Lower leg skin (tissue), 4 donors: ENCODE measurements at places on chromosomes 2 and 18. TPM values are rescaled to one million over a fixed set of nuclear protein-coding genes. Genes with fewer than 3 reads are reported as not detected.

The CRYGC gene
- not detected for total RNA-seq

DNA sequence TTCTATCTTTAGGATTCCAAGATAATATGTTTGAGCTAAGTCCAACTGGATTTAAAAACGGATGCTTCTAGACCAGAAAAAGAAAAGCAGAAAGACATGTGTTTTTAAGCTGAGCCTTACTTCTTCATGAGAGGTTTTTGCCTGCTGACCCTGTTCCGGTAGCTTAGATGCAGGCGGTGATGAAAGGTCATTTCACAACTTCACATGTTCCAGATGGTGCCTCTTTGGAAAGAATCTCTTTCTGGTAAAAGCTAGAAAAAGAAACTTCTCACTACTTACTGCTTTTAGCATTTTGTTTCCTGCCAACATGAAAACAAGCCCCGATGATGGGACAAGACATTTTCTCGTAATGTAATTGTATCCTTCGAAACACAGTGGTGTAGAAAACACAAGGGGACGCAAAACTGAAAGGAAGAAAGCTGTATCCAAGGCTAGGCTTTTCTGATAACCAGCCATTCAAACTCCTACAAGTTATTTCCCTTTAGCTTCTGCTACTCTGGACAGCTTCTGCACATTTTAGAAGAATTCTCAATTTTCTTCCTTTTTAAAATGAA, 407.3 kb upstream of the LYPD1 start:
- DNase-seq = no peak

GRCh38 chr2:130756053-130756873, 923 bp downstream of the AMER3 start:
- no peak for DNase-seq

DNA sequence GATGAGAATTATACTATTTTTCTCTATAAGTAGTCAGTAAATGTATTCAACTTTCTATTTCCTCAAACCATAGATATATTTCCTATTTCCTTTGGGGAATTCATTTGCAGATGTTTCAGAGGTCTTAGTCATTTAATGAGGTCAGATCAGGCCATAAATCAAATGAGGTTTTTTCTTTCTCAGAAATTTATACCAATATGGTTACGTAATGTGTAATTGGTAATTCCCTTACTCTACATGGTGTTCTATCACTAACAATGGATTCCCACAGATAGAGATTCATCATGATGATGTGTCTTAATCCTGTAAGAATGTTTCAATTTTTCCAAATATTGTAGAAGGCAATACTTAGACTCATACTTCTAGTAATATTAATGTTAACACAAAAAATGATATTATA, 108.0 kb downstream of the DPP4 start:
- DNase-seq = no peak

DNA sequence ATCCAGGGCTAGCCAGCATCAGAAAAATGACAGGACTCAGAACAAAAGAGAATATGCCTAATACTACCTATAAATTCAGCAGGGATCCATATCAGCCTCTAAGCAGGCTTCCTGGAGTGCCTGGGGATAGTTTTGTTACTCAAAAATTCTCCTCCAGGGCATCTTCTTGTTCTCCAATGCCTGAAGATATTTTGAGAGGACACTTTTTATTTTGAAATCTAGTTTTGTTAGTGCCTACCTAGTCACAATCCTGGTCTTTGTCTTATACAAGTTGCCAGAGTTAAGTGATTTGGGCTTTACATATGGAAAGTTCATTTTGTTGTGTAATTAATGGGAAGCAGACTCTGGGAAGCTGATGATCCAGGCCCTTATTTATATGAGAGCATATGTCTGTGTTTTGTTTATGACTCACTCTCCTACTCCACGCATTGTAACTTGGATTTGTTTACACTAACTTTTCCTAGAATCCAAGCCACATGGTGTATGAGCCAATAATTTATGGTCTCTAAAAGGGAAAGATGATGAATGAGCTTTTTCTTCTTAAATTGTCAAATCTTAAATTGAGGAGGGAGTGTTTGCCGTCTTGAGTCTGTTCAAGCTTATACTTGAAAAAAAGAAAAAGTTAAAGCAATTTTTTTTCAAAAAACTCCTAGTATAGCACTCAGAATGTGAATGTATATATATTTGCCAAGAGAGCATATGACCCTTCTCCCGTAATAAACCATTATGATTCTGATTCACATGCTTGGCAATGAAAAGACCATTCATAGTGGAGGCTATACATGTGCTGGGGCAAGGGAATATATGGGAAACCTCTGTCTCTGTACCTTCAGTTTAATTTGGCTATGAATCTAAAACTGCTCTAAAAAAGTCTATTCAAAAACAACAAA, 370.3 kb downstream of the SETBP1 start:
- DNase-seq = no peak

- DNase-seq = peak; percentile 73
Measured at GRCh38 chr2:164841719-164842623, at the start of gene COBLL1. COBLL1 (minus strand) TSS chr2:164841823; CDS start chr2:164841196, 627 bp downstream.

The AMER3 gene
- not detected for total RNA-seq

The PLGLB1 gene
- total RNA-seq = 0.75 TPM

DNA sequence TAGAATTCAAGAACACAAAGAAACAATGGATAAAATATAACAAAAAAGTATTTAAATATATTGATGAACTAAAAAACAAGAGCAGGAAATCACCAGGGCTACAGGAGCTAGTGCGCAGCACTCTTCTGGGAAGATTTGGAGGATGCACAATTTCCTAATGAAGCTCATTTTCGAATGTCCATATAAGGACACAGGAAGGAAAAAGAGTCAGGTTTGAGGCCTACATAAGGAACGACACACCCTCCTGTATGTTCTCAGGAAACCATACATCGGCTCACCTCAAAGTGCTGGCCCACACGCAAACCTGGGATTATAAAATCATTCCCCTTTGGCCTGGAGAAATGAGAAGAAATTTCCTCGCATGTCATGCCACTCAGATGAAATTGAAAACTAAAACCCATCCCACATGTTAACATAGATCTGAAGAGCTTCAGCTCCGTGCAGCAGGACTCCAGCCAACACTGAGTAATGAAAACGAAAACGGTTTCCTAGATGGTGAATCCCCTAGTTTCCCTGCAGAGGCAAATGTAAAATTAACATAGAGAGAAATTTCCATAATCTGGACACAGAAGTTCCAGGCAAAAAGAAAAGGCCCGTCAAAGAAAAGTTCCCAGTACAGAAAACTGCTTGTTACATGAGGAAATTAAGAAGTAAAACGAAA, 825.8 kb downstream of the SOCS6 start:
- no peak for DNase-seq

The BOLL gene
- not detected for total RNA-seq

The PUM2 gene
- 82.5 TPM for total RNA-seq

GRCh38 chr2:136034629-136035028, 49.2 kb upstream of the DARS1 start:
- DNase-seq = no peak

- DNase-seq = no peak
Measured at GRCh38 chr18:40380686-40381439, 1574.2 kb upstream of the PIK3C3 start.

The UPP2 gene
- not detected for total RNA-seq

DNA sequence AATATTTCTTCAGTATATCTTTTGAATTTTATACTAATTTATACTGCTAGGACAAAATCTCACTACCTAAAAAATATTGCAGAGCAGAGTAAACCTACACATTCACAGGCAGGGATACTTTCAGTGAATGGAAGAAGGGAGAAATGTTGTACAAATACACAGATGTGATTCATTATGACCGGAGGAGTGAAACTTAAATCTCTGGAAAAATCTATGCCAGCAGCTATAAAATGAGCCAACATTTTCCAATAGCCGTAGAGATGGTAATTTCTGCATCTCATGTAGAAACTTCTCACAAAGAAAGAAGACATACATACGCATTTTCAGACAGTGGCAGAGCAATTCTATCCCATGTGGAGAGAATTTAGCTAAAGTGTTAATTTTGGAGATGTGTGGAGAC, 54.8 kb downstream of the KCNS3 start:
- no peak for DNase-seq

GRCh38 chr2:128770143-128771085, 451.7 kb upstream of the HS6ST1 start:
- peak; percentile 64 for DNase-seq

GRCh38 chr2:10226038-10226724, 76.5 kb upstream of the HPCAL1 start:
- DNase-seq = no peak

- no peak for DNase-seq
Measured at GRCh38 chr2:71372042-71372441, 40.5 kb downstream of the ZNF638 start.

The WNT6 gene
- 5.2 TPM for total RNA-seq

- no peak for DNase-seq
Measured at GRCh38 chr18:48784656-48785055, 166.1 kb downstream of the SMAD7 start.

DNA sequence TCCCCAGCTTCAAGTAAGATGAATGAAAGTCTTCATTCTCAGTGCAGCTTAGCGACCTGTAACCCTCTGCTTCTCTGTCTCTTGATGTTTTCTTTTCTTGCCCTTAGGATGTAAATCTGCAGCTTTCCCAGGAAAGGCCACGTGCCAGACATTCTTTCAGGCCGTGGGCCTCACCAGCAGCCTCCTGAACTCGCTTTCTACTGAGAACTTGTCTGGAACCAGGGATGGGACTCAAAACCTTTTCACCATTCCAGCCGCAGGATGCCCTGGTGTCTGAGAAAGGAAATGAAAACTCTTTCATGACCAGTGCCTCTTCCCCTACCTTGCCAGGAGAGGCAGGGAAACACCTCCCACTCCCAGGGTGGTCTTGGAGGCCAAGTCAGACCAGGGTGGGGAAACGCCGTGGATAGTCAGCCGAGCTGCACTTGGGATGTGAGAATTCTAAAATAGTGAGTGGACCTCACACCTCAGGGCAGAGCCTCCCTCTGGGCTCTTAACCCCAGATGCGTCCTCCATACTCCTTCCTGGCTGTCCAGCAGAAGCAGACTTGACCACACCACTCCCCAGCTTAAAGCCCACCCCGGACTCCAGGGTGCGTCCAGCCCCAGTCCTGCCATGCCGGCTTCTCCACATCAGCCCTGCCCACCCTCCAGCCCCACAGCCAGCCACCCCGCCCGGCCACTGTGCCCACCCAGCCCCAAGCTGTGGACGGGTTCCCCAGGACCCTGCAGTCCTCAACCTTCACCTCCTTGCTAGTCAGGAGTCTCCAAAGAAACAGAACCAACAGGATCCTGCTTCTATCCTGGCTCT, 115.5 kb downstream of the TWIST2 start:
- peak; percentile 81 for DNase-seq

DNA sequence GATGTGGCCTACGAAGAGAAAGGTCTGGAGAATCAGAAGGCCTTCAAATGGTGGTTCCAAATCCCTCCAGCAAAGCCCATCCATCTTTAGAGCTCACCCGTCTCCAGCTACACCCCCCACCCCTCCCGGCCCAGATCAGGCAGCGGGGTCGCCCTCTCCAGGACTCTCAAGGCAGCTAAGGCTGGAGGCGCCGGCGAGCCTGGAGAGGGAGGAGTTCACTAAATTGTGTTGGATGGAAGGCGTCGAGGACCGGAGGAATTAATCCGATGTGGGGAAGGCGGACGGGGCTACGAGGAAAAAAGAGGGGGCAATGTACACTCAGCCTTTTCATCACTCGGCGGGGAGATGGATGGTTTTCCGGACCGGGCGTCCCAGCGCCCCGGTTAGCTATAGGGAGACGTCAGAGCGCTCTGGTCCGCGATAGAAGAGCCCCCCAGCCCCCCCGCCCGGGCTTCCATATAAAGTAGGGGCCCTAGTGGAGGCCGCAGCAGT, at the start of gene GRP:
Gene GRP, plus strand, starts transcription at position 487 of the 492 bp plus-strand sequence. CDS start 108 bp downstream, outside the sequence.
- no peak for DNase-seq

GRCh38 chr2:25409044-25409443, 67.3 kb upstream of the DNMT3A start:
- DNase-seq = no peak

The CHRND gene
- total RNA-seq = not detected

GRCh38 chr18:24136967-24137373, 1.9 kb upstream of the CABYR start:
- no peak for DNase-seq

GRCh38 chr2:26170795-26171194, 2.1 kb upstream of the GAREM2 start:
- DNase-seq = no peak

DNA sequence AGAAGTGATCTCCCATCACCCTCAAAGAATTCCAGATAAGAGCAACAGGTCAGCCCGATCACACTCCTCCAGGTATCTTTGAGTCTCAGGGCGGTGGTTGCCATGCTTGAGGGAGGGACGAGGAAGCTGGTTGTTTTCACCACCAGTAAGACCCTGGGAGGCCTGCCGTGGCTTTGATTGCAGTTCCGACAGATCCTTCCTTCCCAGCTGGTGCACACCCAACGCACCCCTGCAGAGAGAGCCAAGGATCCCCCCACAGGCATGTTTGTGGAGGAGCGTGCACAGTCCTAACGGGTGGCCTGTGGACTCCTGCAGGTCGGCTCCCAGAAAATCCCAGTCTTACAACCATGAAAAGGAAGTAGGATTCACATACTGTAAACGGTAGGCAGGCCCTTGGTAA, 13.8 kb upstream of the ZNF236 start:
- DNase-seq = peak; percentile 82

The EIF2AK2 gene
- total RNA-seq = 7.3 TPM

DNA sequence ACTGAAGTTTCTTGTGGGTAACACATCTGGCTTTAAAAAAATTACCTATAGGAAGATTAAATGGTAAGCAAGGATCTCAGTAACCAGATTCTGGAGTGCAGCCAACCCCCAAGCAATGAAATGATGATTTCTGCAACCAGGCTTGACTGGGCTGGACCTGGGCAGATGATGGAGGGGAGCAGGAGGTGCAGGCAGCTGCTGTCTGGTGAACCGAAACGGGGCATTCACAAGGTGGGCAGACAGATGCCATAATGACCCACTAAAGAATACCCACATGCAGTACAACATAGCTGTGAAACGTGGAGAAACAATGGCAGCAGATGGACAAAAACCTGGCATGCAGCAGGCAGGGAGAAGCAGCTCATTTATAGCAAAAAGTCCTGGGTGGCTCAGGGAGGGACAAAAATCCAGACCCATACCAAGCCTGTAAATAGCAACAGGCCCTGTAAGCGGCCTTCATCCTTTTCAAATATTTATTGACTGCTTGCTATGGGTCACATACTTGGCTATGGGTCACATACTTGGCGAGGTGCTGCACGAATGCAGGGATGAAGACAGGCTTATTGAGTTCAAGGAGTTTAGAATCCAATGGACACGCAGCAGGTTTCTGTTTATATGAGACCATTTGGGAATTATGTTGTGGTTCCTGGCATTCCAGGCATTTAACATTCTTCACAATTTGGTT, 244.7 kb downstream of the HRH4 start:
- DNase-seq = no peak

The CDH19 gene
- 1.3 TPM for total RNA-seq

The DES gene
- total RNA-seq = 163 TPM

The CNGA3 gene
- not detected for total RNA-seq

The CCDC195 gene
- not detected for total RNA-seq

GRCh38 chr2:157727693-157728092, 99.0 kb upstream of the ACVR1C start:
- DNase-seq = no peak

The CXCR4 gene
- 9.2 TPM for total RNA-seq

The TMEM169 gene
- 0.42 TPM for total RNA-seq

The NTSR2 gene
- total RNA-seq = not detected

GRCh38 chr18:41789001-41789400, 166.0 kb upstream of the PIK3C3 start:
- DNase-seq = no peak

GRCh38 chr18:35642802-35643201, 61.3 kb downstream of the GALNT1 start:
- DNase-seq = no peak

- no peak for DNase-seq
Measured at GRCh38 chr2:152874955-152875354, 156.5 kb downstream of the ARL6IP6 start.

- DNase-seq = no peak
Measured at GRCh38 chr18:39051013-39051412, 1485.4 kb upstream of the CELF4 start.

The KLHL30 gene
- total RNA-seq = 0.64 TPM
